ENCODE measurements at places on chromosomes 2 and 18.
A peak's percentile ranks its signal among the peaks of the same experiment; 100 is the strongest.

GRCh38 chr2:15986068-15986560 is 45.8 kb downstream of the MYCN start:
- no peak overlapping the region for H3K4me3 ChIP-seq
- H3K36me3 ChIP-seq: no peaks in the 10 kb centered on the region
- no peaks in the 10 kb centered on the region for H3K27me3 ChIP-seq

- H3K27ac ChIP-seq: no peak overlapping the region
- no peak for DNase-seq
- no peaks in the 10 kb centered on the region for H3K36me3 ChIP-seq
- H3K27me3 ChIP-seq: no peaks in the 10 kb centered on the region
These were observed 39.9 kb upstream of the TSPYL6 start for GRCh38 chr2:54295911-54296310.

- no peaks in the 10 kb centered on the region for H3K27me3 ChIP-seq
- H3K4me3 ChIP-seq: no peak overlapping the region
- no peak for DNase-seq
- H3K36me3 ChIP-seq: peaks cover 23% of the 10 kb centered on the region
These were observed 110.2 kb upstream of the KIF5C start for GRCh38 chr2:148764815-148765214.

DNA sequence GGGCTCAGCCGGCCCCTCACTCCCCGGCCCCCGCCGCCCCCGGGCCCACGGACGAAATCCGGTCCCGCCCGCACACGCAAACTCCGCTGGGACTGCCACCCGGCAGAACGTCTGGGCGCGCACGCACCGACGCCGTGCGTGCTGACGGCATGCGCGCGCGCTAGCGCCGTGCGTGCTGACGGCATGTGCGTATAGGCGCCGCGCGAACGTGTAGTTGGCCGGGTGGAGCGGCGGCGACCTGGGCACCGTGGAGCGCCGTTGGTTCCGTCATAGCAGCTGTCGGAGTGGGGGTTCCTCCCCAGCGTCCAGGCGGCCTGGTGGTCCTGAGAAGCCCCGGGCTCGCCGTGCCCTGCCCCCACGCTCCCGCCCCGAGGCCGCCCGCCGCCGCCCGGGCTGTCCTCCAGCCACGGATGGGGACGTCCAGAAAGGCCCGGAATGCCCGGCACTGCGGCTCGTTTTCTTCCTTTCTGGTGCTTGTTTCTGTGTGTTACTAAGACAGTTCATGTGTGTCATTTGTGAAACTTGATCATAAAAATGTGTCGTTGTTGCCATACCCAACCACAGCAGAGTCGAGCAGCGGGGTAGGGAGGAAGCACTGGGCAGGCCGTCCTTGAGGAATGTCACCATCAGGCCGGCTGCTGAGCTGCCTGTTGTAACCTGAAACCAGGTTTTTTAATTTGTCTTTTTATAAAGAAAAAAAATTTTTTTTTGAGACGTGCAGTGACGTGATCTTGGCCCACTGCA is at the start of gene TXNL4A:
TXNL4A (minus strand) TSS at position 113 of the 744 bp plus-strand sequence. CDS start 171 bp downstream, outside the sequence.
- H3K36me3 ChIP-seq: peaks cover 9% of the 10 kb centered on the region
- peak within 1 kb of the TSS; percentile 98 for H3K4me3 ChIP-seq
- peaks cover 9% of the 10 kb centered on the region for H3K4me1 ChIP-seq
- DNase-seq: peak; percentile 97
- H3K27ac ChIP-seq: peak within 1 kb of the TSS; percentile 93

- H3K27me3 ChIP-seq: no peaks in the 10 kb centered on the region
- no peaks in the 10 kb centered on the region for H3K36me3 ChIP-seq
- DNase-seq: peak; percentile 76
- H3K4me1 ChIP-seq: peaks cover 11% of the 10 kb centered on the region
These were observed 24.8 kb upstream of the ZFP36L2 start for GRCh38 chr2:43251171-43251731.

DNA sequence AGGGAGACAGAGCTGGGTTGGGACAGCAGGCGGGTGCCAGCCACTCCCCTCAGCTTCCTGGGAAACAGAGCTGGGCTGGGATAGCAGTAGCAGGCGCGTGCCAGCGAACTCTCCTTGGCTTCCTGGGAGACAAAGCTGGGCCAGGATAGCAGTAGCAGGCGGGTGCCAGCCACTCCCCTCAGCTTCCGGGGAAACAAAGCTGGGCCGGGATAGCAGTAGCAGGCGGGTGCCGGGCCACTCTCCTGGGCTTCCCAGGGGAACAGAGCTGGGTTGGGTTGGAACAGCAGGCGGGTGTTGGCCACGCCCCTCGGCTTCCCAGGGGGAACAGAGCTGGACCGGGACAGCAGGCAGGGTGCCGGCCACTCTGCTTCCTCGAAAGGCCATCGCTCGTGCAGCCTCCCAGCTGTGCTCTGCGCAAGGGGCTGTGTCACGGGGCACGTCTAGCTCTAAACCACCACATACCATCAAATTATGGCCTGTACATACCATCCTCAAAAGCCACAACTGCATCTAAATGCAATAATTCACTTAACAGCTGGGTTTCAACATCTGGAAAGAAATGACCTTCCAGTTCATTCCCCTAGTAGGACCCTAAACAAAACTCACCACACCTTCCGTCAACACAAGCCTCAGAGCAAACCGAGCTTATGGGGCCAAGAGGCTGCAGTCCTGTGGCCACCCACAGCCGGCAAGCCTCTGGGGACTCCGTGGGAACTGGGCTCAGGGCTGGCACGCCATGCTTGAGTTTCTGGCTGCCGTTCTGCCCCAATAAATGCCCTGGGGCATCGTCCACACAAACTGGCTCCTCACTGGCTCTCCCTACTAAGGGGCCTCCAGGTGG is 228.3 kb downstream of the TWIST2 start:
- no peak overlapping the region for H3K27ac ChIP-seq
- no peak overlapping the region for H3K4me3 ChIP-seq
- DNase-seq: no peak
- no peaks in the 10 kb centered on the region for H3K4me1 ChIP-seq
- H3K36me3 ChIP-seq: no peaks in the 10 kb centered on the region

DNA sequence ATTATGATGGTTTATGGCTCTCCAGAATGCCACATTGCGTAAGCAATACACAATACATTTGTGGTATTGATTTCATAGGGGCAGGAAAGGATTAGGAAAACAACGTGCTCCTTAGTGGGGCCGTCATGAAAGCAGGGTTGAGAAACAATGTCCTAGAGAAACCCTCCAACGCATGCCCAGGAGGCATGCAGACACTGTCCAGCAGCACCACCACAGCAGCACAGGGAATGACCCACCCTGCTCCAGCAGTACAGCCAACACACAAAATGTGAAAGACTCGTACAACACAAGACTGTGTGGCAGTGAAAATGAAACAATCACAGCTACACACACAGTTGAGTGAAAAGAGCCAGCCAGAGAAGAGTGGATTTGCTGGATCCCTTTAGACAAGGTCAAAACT is 66.3 kb downstream of the FAM168B start:
- no peaks in the 10 kb centered on the region for H3K36me3 ChIP-seq
- H3K27ac ChIP-seq: no peak overlapping the region
- no peaks in the 10 kb centered on the region for H3K27me3 ChIP-seq
- H3K4me1 ChIP-seq: peaks cover 7% of the 10 kb centered on the region

DNA sequence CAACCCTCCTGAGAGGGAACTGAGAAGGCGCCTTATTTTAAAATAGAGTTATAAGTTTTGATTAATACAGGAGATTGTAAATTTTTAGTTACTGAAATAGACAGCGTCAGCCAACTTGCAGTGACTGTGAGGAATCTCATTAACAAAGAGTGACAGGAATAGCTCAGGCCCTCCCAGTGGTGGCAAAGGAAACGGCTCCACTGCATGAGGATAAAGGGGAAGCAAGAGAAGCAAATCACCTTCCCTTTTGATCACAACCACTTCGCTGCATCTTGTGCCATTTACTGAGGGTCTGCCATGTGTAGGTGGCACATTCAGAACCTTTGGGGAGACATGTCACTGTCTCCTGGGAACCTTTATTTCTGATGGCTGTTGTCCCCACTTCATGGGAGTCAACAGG is 612.4 kb upstream of the RAB6C start:
- no peak for DNase-seq
- no peak overlapping the region for H3K4me3 ChIP-seq
- no peaks in the 10 kb centered on the region for H3K4me1 ChIP-seq

- peaks cover 33% of the 10 kb centered on the region for H3K4me1 ChIP-seq
- peak; percentile 89 for DNase-seq
- H3K27ac ChIP-seq: peak overlapping the region; percentile 64
- no peaks in the 10 kb centered on the region for H3K36me3 ChIP-seq
- no peak overlapping the region for H3K4me3 ChIP-seq
- H3K27me3 ChIP-seq: no peaks in the 10 kb centered on the region
These were observed 133.4 kb downstream of the HDAC4 start for GRCh38 chr2:239267288-239267951.

DNA sequence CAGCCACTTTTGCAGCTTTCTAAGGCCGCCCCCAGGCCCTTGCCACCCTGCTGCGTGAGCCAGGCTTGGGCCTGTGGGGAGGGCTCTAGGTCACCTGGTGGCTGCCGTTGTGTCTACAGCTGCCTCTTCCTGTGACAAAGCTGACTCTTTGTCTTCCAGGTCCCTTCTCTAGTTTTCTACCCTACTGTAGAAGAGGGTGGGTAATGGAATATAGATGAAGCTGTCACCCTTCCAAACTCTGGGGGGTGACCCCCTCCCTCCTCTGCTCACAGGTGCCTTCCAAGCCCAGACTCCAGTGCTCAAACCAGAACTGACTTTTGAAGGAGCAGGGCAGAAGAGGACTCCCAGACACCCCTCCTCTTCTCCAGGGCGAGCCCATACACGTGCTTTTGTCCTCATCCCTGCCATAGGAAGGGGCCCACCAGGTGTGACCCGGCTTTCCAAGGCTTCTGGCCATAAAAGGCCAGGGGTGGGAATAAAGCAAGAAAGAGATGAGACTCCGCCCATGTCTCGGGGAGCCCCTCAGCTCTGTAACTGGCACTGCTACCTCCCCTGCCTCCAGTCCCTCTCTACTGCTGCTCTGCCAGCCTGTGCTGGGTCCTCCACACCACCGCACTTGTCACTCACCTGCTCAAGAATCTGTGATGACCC is 17.9 kb upstream of the SDC1 start:
- H3K4me3 ChIP-seq: no peak overlapping the region
- H3K36me3 ChIP-seq: 0 out of 2 replicates have a peak, but pooled peaks cover 5% of the 10 kb centered on the region
- no peaks in the 10 kb centered on the region for H3K4me1 ChIP-seq

DNA sequence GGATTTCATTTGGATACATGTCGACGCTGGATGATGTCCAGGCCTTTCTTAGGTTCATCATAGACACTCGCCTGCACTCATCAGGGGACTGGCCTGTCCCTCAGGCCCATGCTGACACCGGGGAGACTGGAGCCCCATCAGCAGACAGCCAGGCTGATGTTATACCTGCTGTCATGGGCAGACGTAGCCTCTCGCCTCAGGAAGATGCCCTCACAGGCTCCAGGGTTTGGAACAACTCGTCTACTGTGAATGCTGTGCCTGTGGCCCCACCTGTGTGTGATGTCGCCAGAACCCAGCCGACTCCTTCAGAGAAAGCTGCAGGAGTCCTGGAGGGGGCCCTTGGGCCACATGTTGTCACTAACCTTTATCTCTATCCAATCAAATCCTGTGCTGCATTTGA is 28.3 kb downstream of the MOCOS start:
- peaks cover 28% of the 10 kb centered on the region for H3K36me3 ChIP-seq
- no peak overlapping the region for H3K27ac ChIP-seq
- H3K27me3 ChIP-seq: no peaks in the 10 kb centered on the region

- peak; percentile 55 for DNase-seq
- H3K36me3 ChIP-seq: no peaks in the 10 kb centered on the region
- H3K27ac ChIP-seq: peak overlapping the region; percentile 63
- H3K27me3 ChIP-seq: no peaks in the 10 kb centered on the region
- peaks cover 12% of the 10 kb centered on the region for H3K4me1 ChIP-seq
These were observed 1.2 kb downstream of the REV1 start for GRCh38 chr2:99488539-99489062.

- no peaks in the 10 kb centered on the region for H3K4me1 ChIP-seq
- no peak for DNase-seq
- no peak overlapping the region for H3K27ac ChIP-seq
These were observed 2.8 kb downstream of the GDF7 start for GRCh38 chr2:20669562-20670314.

GRCh38 chr2:46381263-46381849 is 84.1 kb downstream of the EPAS1 start:
- H3K27me3 ChIP-seq: no peaks in the 10 kb centered on the region
- no peak overlapping the region for H3K4me3 ChIP-seq
- DNase-seq: peak; percentile 22

GRCh38 chr2:61151436-61151835 is 10.6 kb upstream of the C2orf74 start:
- no peaks in the 10 kb centered on the region for H3K36me3 ChIP-seq
- DNase-seq: peak; percentile 33
- H3K27me3 ChIP-seq: no peaks in the 10 kb centered on the region

GRCh38 chr2:156445296-156446220 is 9.4 kb downstream of the GPD2 start:
- H3K4me1 ChIP-seq: peaks cover 38% of the 10 kb centered on the region
- DNase-seq: peak; percentile 91
- H3K4me3 ChIP-seq: peak overlapping the region; percentile 28
- H3K27ac ChIP-seq: peak overlapping the region; percentile 83
- H3K36me3 ChIP-seq: no peaks in the 10 kb centered on the region

DNA sequence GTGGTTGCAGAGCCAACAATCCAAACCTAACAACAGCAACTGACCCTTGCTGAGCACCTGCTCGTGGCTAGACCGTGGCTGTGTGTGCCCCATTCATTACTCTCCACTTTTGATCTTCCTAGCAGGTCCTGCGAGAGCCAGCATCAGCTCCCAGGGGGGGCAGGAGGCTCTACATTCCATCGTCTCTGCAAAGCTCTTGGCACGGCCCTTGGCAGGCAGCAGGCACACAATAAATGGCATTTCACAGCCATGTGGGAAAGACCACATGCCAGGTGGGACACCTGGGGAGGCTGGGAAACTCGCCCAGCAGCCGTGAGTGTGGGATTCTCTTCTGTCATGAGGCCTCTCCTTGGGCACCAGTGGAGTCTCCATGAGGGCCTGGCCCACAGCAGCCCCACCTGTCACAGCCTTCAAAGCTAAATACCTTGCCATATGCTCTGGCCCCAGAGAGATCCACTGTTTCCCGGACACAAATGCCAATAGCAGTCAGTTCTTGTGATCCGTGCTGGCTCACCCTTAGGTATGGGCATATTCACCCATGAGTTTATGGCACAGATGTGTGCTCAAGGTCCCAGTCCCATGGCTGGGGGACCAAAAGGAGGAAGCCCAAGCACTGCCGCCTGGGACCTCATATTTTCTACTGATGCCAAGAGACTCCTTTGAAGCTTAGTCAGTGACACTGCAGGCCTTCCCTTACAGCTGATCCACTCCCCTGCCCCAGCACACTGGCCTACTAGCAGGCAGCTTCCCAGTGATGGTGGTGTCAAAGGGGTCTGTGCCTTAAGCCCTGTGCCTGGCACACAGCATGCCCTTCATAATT is 6.8 kb upstream of the TEX51 start:
- DNase-seq: no peak
- H3K27ac ChIP-seq: no peak overlapping the region
- no peaks in the 10 kb centered on the region for H3K36me3 ChIP-seq
- no peak overlapping the region for H3K4me3 ChIP-seq
